ENCODE measurements at places on chromosomes 4 and X.

GRCh38 chr4:168647646-168648375 lies 151.0 kb downstream of the PALLD start:
- DNase-seq: no peak

GRCh38 chr4:120731561-120731960 lies 191.0 kb downstream of the PRDM5 start:
- no peak for DNase-seq

- no peak for DNase-seq
Measured at GRCh38 chr4:40231316-40231863, 34.6 kb downstream of the RHOH start.

GRCh38 chrX:66632981-66633380 lies 5.9 kb downstream of the EDA2R start:
- DNase-seq: no peak

GRCh38 chrX:68644861-68645260 lies 2.6 kb upstream of the STARD8 start:
- DNase-seq: no peak
